Peyer's patch (tissue), 4 donors: ENCODE measurements at places on chromosomes 2 and 18.
A peak's percentile ranks its signal among the peaks of the same experiment; 100 is the strongest.

GRCh38 chr2:171960570-171960969 is 38.3 kb downstream of the HAT1 start:
- H3K27ac ChIP-seq: no peak overlapping the region
- H3K4me3 ChIP-seq: no peak overlapping the region
- no peaks in the 10 kb centered on the region for H3K4me1 ChIP-seq
- no peak for DNase-seq
- H3K36me3 ChIP-seq: no peaks in the 10 kb centered on the region
- no peaks in the 10 kb centered on the region for H3K27me3 ChIP-seq

DNA sequence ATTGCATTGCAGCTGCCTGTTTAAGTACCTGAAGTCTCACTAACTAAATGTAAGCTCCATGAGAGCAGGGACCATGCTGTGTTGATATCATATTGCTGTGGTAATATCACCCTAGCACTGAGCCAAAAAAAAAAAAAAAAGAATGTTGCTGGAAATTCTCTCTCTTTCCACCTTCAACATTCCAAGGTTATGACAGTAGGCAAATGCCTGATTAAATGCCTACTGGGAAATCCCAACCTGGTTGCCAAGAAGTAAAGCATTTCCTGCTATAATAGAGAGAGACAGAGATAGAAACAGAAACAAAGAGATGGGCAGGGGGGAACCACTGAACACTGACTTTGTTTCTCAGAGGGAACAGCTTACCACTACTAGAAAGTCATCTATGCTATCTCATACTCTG is 1604.2 kb downstream of the LRP1B start:
- no peak for DNase-seq
- H3K4me3 ChIP-seq: no peak overlapping the region
- no peaks in the 10 kb centered on the region for H3K4me1 ChIP-seq
- H3K27me3 ChIP-seq: no peaks in the 10 kb centered on the region

- DNase-seq: no peak
- H3K4me1 ChIP-seq: no peaks in the 10 kb centered on the region
- no peak overlapping the region for H3K4me3 ChIP-seq
- H3K27ac ChIP-seq: no peak overlapping the region
- no peaks in the 10 kb centered on the region for H3K27me3 ChIP-seq
Observed at GRCh38 chr2:3449086-3449485, 69.6 kb downstream of the TRAPPC12 start.

DNA sequence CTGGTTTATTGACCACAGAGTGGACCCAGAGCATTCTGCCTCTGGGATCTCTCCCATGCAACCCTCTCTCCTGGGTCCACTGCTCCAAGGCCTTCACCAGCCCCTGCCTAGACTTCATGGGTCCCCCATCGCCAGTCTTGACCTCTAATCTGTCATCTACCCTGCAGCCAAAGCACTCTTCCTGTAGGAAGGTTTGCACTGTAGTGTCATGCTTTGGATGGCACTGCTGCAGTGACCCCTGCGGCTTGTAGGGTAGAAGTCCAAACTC is 41.7 kb downstream of the MYO7B start:
- H3K4me3 ChIP-seq: no peak overlapping the region
- no peaks in the 10 kb centered on the region for H3K36me3 ChIP-seq
- no peak overlapping the region for H3K27ac ChIP-seq
- DNase-seq: no peak
- H3K4me1 ChIP-seq: no peaks in the 10 kb centered on the region

DNA sequence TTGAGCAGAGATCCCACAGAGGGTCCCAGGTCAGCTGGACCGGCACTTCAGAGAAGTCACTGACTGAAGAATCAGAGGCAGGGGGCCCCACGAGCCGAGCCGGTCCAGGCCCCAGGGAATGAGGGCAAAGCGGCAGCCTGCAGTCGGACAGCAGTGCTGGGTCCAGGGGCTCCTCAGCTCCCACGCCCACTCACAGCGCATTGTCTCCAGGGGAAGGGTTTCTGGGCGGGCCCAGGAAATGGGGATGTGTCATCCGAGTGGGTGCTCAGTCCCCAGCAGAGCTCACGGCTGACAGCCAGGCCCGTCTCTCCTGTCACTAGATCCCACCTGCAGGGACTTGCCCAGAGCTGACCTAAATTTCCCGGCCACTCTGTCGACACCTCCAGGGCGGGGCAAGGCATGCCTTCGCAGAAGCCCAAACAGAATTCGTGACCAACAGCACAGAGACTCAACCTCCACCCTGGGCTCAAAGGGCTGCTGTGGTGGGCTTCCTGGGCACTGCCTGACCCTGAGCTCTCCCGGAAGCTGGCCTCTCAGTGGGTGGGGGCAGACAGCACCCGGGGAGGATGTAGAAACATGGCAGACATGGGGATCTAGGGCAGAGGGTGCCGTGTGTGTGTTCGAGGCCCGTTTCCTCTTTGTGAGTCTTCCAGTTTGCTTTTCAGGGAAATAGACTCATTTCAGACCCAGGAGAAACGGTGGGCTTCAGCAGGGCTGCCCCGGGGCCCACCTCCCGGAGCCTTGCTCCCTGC is 42.1 kb upstream of the TAF1B start:
- no peaks in the 10 kb centered on the region for H3K27me3 ChIP-seq
- H3K27ac ChIP-seq: no peak overlapping the region
- peaks cover 5% of the 10 kb centered on the region for H3K4me1 ChIP-seq
- DNase-seq: peak; percentile 65

DNA sequence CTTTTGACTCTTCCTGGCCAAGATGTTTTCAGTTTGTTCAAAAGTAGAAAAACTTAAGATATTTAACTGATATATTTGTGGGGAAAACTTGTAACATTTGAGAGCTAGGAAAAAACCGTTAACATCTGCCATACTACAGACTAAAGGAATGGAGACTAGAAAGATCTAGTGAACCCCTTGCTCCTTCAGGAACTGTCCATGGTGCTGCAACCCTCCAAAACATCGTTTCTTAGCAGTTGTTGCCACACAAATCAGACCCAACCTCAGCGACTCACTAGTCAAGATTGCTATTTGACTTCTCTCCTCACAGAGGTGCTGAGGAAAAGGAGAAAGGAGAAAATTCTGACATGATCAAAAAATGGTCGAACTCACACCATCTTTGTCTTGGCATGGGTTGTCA is 393.8 kb upstream of the LYPD1 start:
- H3K4me3 ChIP-seq: no peak overlapping the region
- H3K27ac ChIP-seq: no peak overlapping the region
- no peaks in the 10 kb centered on the region for H3K36me3 ChIP-seq
- H3K27me3 ChIP-seq: no peaks in the 10 kb centered on the region
- DNase-seq: no peak

- no peaks in the 10 kb centered on the region for H3K36me3 ChIP-seq
- H3K27me3 ChIP-seq: no peaks in the 10 kb centered on the region
- H3K27ac ChIP-seq: no peak overlapping the region
- no peak for DNase-seq
- no peaks in the 10 kb centered on the region for H3K4me1 ChIP-seq
- H3K4me3 ChIP-seq: no peak overlapping the region
Observed at GRCh38 chr2:133193544-133194361, 374.5 kb downstream of the NCKAP5 start.

DNA sequence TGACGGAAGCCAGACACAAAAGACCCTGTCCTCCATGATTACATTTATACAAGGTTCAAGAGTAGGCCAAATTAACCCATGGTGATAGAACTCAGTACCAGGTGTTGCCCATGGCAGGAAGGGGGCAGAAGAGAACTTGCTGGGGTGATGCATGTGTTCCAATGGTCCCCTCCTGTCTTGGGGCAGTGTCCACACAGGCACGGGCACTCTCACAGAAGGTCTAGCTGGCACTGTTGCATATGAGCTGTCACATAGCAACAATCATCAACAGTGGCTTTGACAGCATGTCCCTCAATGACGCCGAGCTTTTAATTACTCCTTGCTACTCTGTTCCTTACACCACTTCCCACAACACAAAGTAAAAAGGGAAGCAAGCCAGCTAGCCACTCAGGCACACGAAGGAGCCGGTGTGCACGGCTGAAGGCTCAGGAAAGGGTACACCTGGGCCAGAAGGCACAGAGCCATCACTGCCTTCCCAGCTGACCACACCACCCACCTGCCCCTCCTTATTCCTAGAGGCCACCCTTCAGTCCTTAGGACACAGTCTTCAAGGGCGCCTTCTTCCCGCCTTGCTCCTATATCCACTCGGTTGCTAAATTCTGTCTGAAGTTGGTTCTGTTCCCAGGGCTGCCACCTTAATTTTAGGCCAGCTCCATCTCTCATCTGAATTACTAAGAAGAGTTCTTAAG is 28.9 kb downstream of the RPL31 start:
- no peak overlapping the region for H3K4me3 ChIP-seq
- no peaks in the 10 kb centered on the region for H3K36me3 ChIP-seq

GRCh38 chr2:212939777-212940531 is 211.5 kb downstream of the IKZF2 start:
- no peaks in the 10 kb centered on the region for H3K27me3 ChIP-seq
- H3K4me1 ChIP-seq: no peaks in the 10 kb centered on the region
- H3K36me3 ChIP-seq: no peaks in the 10 kb centered on the region
- no peak overlapping the region for H3K4me3 ChIP-seq

- no peak overlapping the region for H3K27ac ChIP-seq
- no peaks in the 10 kb centered on the region for H3K27me3 ChIP-seq
- H3K4me3 ChIP-seq: no peak overlapping the region
- H3K4me1 ChIP-seq: no peaks in the 10 kb centered on the region
Observed at GRCh38 chr2:224263571-224264043, 138.3 kb downstream of the FAM124B start.

GRCh38 chr2:221465776-221466175 is 106.3 kb downstream of the EPHA4 start:
- H3K27ac ChIP-seq: no peak overlapping the region
- no peak overlapping the region for H3K4me3 ChIP-seq
- no peaks in the 10 kb centered on the region for H3K36me3 ChIP-seq
- no peaks in the 10 kb centered on the region for H3K27me3 ChIP-seq
